Stimulated activated CD8-positive, alpha-beta memory T cell treated with anti-CD3 and anti-CD28 coated beads, Interleukin-4, amount 100 ng/mL, for 4 hours (primary cell): ENCODE measurements at places on chromosomes 7 and 10.

DNA sequence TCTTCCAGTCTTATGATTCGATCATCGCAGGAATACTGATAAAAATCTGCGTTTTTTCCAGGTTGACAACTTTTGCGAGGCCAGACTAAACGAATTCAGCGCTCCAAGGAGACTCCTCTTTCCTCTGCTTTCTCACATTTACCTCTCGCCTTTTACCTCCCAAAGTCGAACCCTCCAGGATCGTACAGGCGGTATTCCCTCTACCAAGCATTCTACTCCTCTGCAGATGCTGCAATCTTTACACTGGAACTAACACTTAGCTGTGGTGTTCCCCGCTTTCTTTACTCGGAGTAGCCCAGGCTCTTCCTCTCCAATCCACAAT is 449 bp downstream of the NUDT5 start:
- no peak for DNase-seq

DNA sequence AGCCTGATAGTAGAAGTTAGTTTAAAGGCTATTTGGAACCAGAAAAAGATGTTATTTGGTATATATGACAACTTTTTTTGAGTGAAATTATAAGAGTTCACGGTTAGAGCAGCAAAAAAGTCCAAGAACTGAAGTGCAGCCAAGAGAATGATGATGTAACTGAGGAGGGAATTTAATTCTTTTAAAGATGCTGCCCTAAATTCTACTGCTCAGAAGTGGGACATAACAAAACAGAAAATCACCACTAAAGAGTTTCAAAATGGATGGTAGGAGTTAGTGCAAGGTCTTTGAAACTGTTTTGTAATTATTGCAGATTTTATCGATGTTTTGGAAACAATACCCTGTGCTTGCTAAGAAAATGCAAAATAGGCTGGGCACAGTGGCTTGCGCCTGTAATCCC is 6.5 kb downstream of the SAMD8 start:
- DNase-seq = no peak

DNA sequence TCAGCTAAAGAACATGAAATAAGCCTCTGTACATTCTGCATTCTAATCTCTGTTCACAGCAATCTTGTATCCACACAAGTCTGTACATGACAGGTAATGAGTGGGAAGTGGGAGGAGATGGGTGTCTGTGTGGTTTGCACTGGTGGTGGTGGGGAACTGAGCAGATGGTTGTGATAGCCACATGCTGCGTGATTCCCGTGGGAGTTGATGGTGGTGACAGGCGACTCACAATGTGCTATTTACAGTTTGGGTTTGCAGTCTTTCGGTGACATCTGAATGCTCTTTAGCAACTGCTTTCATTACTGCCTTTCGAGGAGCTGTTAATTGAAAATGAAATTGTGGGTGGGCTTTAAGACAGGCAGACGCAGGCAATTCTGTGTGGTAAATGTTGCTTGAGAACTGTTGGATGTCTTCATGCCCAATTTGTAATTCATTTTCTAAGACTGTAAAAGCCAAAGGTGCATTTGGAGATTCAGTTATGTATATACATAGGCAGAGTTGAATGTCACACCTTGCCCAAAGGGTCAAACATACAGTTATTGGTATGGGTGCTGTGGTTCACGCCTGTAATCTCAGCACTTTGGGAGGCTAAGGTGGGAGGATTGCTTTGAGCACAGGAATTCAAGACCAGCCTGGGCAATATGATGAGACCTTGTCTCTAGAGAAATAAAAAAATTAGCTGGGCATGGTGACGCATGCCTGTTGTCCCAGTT is 308.2 kb downstream of the AUTS2 start:
- DNase-seq = no peak

GRCh38 chr7:94561841-94562514 is 52.4 kb downstream of the CASD1 start:
- DNase-seq = no peak

- no peak for DNase-seq
Measured at GRCh38 chr10:128927497-128928161, 539.4 kb upstream of the MGMT start.

DNA sequence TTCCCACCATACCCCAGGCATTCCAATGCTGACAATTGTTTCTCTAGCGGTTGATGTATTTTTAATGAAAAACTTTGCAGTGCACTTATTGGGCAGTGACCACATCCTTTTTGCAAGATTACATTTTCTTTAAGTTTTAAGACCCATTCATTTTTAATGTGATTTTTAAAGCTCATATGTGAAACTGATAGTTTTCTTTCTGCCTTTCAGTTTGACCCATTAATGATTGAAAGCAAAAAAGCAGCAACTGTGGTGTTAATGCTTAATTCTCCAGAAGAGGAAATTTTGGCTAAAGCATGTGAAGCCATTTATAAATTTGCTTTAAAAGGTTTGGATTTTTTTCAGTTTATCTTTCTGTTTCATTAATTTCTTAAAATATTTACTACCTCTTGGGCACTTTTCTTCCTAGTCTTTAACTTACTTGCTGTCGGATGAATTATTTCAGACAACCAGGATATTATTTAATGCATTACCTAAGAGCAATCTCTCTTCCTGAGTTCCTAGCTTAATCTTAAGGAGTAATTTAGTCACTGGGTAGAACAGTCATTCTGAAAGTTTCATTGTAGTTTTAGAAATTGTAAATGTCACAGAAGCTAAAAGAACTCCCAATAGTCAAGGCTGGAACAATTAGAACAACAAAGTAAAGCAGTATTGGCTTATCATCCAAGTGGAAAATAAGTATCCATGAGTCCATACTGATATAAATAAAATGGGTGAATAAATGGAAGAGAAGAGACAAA is 18.3 kb downstream of the ARMC3 start:
- no peak for DNase-seq

DNA sequence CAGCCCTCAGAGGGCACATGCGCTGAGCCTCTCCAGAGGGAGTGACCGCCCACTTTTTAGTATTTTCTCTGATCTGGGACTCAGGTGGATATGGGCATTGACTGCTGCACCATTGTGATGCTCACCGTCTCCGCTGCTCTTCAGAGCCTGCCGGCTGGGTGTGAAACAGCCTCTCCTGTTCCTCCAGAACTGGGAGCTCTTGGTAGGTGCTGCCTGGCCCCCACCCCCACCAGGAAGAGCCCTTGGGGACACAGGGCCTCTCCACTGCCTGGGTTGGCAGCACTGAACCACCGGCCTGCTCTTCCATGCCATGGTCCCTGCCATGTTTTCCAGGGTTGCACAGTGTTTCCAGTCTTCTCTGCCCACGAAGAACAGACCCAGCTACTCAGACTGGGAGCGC is 36.3 kb downstream of the ARHGAP22 start:
- no peak for DNase-seq

GRCh38 chr10:124150189-124150806 is 56.9 kb upstream of the CHST15 start:
- DNase-seq = no peak

- DNase-seq = no peak
Measured at GRCh38 chr7:139777133-139777891, 486 bp downstream of the HIPK2 start.

DNA sequence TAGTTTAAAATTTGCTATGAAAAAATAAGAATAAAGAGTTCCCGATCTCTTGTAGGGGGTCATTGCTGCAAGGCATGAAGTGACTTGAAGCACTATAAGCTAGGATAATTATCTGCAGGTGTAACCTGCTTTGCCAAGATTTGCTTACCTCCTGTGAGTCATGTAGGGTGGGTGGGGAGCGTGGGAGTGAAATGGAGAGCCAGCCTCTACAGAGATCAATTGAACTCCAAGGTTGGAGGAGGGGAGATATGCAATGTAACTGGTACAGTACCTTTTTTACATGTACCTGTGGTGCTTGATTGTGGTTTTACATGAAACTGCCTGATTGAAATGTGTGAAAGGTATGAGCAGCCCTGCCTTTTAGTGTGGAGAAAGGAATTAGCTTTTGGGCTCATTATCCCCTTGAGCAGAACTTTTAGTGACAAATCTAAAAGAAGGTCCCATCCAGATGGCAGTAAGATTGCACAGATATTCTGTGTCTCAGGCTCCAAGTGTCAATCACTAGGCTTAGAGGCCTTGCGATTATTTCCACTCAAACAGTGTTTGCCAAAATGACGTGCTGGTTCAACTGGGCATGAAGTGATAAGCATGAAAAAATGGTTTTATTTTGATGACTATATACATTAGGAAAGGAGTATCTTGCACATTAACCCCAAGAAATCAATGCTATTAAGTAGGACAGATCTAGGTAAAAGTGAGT is 138.6 kb upstream of the GRB10 start:
- DNase-seq = peak; percentile 6

GRCh38 chr10:90020506-90020905 is 319.1 kb downstream of the KIF20B start:
- no peak for DNase-seq

DNA sequence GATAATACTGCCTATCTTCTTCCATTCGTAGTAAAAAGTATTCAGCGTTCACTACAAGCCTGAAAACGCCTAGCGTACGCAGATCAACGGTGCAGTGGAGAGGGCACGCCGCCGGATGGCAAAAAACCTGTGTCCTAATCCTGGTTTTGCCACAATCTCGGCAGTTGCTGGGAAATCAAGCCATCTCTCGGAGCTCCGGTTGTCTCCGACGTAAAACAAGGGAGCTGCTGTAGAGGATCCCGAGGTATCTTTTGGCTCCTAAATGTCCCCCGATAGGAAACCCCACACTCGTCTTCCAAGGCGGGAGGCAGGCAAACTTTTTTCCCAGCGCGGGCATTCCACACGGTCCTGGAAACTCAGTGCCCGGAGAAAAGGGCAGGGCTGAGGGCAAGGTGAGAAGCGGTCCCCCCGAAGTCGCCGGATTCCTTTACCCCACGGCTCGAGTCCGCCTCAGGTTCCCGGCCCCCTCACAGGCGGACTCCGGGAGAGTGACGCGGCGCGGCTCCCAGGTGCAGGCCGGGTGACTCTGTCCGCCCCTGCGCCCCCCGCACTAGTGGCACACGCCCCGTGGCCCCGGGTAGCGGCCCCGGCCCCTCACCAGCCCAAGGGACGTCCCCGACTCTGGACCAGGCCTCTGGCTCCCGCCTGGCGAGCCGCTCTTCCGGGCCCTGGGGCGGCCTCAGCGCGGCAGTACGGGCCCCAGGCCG is 649 bp downstream of the IDE start:
- peak; percentile 4 for DNase-seq

DNA sequence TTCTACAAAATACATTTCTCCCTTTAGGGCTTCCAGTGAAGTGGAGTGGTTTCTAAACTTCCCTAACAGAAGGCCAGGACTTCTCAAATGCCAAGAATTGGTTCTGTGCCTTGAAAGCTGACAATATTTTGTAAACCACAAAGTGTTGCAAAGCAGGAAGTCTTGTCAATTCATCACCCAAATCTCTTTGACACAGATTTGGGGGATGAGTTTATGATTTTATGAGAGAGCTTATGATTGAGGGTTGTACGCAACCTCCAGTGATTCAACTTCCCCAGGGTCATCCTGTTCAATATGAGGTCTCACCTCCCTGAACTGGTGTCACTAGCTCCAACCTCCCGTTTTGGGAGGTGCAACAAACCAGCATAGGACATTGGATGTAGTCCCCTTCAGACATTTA is 83.7 kb downstream of the PRLHR start:
- DNase-seq = no peak

- no peak for DNase-seq
Measured at GRCh38 chr7:157676001-157676400, 339.2 kb downstream of the DNAJB6 start.

- DNase-seq = no peak
Measured at GRCh38 chr7:121480566-121481335, 84.6 kb upstream of the FAM3C start.

DNA sequence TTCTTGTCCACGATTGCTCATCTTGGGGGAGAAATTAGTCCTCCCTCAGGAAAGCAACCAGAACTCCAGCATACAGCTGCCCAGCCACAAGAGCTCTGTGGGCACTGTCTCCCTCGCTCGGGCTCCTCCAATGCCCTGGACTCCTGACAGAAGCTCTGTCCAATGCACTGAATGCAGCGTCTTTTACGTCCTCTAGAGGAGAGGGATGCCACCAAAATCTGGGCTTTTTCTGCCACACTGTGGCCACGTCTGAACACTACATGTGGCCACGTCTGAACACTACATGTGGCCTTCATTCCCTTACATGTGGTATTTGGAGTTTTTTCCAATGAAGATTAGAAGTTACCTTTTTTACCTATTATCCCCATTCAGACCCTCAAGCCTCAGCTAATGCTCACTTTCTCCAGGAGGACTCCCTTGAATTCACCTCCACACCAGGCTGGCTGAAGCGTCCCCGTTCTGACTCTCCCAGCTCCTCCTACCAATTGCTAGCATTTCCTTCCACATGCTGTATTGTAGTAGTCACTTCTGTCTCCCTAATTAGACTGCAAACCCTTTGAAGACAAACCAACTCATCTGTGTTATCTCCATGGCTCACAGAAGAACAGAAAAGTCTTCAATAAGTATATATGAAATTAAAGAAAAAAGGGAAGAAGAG is 134.3 kb upstream of the PDE1C start:
- no peak for DNase-seq

GRCh38 chr10:97230146-97230545 is 44.4 kb upstream of the SLIT1 start:
- no peak for DNase-seq

DNA sequence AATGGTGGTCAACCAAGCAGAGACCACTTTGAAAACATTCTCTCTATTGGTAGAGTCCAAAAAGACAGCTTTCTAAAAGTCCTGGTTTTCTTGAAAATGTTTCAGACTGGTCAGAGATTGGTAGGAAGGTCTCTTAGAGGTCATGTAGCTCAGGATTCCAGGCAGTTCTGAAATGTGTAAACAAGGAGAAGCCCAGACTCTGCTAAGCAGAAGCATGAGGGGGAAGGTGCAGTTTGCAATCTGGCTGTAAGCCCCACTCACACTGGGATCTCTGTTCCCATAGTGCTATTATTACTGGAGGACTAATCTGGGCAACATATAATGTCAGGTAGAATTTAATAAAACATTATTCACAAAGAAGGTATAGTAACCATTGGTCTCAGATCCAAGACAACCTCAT is 101.1 kb downstream of the MAGI2 start:
- DNase-seq = no peak

DNA sequence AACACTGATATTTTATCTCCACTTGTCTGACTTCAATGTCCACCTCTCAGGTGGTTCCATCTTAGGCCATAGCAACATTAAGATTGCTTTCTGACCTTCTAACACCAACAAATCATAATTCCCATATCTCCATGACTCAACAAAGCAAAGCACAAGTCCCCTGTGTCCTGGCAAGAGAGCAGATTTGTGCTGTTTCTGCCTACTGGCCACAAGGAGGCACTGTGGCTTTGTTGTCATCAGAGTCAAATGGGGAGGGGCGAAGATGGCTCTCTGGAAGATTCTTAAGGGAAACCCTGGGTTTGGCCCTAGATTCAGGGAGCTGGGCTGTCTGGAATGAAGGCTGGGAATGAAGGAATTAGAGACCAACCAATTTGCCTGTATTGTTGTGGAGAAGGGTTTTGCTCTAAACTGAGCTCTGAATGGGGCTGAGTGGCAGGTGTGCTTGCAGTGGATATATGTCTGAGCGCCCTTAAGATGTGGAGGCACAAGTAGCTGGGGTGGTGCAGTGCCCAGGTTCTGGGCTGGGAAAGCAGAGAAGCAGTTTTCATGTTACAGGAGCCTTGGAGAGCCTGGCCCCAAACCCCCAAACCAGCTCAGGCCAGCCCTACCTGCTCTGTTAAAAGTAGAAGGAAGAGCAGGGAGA is 154.8 kb upstream of the PRSS58 start:
- DNase-seq = no peak
